ENCODE measurements at places on chromosomes 13 and 19.

DNA sequence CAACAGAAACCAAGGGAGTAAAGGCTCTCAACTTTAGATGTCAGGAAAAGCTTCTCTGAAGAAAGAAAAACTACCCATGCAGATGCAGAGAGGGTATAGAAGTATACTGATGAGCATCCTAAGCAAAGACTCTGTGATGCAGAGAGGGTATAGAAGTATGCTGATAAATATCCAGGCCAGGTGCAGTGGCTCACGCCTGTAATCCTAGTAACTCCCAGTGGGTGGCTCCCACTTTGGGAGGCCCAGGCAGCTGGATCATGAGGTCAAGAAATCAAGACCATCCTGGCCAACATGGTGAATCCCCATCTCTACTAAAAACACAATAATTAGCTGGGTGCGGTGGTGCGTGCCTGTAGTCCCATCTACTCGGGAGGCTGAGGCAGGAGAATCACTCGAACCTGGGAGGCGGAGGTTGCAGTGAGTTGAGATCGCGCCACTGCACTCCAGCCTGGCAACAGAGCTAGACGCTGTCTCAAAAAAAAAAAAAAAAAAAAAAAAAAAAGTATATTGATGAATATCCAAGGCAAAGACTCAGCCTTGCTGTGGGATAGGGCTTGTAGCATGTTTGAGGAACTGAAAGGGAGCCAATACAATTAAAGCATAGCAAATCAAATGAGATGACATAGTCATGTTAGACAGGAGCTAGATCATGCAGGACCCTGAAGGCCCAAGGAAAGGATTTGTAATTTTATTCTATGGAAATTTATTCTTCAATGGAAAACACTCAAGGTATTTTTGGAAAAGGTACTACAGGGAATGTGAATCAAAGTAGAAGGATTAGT is 14.9 kb downstream of the UBL3 start:
- no peak for DNase-seq

DNA sequence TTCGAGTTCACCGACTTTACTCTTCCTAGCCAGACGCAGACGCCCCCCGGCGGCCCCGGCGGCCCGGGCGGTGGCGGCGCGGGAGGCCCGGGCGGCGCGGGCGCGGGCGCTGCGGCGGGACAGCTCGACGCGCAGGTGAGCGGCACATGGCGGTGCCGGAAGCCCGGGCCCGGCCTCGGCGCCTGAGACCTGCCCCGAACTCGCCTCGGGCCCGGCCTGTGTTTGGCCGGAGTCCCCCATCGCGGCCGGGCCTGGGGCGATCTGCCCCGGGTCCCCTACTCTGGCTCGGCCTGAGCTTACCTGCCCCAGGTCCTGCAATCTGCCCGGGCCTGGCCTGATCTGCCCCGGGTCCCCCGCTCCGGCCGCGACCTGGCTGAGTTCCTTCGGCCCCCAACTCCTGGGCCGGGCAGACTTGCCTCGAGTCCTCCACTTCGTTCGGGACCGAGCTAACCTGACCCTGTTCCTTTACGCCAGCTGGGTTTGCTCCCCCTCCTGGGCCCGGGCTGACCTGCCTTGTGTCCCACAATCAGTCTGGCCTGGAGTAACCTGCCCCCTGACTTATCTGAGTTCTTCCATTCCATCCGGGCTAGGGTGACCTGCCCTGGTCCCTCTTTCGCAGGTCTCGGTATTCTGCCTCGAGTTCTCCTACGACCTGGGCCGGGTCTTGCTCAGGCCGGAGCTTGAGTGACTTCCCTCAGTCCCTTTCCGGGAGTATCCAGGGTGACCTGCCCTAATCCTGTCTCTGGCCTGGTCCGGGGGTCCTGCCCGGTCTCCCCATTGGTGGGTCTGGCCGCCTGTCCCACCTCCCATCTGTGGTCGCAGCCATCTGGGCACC is 764 bp downstream of the UPF1 start:
- DNase-seq, result peak; percentile 7

DNA sequence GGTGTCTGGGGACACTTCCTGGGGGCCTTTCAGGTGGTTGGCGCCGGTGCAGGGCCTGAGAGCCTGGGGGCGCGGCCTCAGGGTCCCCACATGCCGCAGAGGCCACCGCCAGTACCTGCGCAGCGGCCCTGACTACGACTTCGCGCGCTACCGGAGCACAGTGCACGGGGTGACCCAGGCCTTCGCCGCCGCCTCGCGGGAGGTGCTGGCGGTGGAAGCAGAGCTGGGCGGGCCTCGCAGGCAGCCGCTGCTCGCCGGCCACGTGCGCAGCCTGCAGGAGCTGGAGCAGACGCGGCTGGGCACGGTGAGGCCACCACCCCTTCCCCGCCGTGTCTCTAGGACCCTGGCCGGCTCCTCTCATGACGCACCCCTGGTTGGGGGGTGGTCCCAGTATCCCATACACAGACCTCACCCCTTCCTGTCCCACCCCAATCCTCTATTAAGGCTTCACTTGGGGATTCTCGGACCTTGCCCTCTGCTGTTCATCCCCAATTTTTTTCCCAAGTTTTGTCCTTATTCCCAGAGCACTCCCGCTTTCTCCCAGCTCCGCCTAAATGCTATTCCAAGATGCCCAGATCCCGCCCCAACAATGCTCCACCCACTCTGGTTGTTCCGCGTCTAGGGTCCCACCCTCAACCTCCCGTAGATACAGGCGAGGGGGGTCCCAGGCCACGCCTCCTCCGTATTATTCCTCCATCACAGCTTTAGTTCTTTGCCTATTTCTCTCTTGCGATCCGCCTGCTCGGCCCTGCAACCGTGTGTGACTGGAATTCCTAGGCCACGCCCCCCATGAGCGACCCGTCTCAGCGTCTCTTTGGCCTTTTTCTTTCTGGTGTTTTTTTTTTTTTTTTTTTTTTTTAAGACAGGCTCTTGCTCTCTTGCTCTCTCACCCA is 1.0 kb downstream of the REX1BD start:
- DNase-seq, result peak; percentile 76

GRCh38 chr19:16283210-16284061 is 41.2 kb upstream of the KLF2 start:
- DNase-seq, result peak; percentile 67

DNA sequence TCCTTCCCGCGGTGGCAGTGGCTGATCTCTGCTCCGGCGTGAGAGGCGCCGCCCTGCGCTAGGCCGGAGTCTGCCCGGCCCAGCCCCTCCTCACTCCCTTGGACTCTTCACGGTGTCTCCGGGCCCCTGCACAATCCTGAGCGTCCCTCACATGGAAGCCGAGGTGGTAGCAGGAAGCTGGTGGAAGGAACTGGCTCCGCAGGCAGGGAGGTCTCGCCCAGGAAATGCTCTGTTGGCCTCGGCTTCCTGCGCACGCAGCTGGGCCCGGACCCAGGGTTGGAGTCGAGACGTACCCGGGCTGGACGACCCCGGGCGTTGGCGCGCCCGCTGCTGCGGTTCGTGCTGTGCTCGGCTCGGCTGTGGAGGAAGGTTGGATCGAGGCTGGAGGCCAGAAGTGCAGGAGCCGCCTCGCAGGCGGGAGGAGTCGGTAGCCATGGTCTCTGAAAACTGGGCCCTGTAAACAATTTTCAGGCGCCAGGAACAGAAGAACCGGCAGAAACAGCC is 46.3 kb downstream of the ZNF724 start:
- no peak for DNase-seq

DNA sequence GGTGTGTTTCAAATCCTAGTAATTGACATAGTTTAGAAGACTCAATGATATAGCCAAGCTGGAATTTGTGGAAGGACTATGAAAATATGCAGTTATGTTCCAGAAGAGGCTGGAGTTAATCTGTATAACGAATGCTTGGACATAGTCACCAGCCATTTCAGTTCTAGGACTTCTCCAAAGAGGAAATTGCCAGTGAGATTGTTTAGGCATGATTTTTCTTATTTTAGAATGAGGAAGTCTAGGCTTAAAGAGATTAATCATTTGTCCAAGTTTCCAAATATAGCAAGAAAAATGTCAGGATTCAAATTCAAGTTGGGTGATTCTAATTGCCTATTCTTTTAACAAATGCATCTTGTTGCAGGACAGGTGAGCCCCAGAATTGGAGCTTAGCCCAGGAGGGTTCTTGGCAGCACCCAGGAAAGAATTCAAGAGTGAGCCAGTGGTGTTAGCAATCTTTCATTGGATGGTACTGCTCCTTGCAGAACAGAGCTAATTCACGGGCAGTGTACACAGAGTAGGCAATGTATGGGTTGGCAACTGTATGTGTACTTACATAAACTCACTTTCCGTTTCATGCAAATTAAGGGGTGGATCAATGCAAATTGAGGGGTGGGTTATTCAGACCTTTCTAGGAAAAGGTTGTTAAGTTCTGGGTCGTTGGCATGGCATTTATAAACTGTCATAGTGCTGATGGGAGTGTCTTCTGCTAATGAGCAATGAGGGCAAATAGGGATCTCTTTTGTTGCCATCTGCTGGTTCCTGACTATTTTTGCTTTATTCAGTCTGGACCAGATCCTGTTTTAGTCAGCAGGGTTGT is 763.1 kb upstream of the SLITRK1 start:
- DNase-seq, result no peak

DNA sequence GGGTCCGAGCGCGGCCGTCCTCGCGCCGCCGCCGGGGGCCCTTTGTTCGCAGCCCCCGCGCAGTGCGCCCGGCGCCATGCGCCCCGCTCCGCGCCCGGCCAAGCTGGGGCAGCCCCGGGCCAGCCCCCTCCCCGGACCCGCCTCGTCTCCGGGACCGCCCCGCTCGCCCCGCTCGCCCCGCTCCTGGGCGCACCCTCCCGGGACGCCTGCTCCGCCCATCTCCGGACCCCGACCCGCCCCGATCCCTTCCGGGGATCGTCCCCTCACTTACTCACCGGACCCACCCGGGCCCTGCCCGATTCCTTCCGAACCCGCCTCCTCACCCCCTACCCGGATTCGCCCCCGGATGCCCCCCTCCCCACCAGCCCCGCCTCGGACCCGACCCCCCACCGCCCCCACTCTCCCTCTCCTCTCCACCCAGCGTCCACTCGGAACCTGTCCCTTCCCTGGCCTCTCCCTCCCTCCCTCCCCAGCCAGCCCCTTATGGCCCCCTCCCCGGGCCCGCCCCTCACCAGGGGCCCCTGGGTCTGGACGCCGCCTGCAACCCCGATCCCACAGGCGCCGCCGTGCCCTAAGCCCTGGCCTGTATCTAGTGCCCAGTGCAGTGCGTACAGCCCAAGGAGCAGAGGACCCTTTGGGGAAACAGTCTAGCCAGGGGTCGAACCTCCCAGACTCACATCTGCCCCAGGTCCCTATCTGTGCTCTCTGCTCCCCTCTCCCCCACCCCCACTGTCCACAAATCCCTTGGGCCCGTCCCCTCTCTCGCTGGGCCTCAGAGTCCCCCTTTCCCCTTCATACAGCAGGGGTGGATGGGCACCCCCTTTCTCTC is at the start of gene CPAMD8:
Gene CPAMD8, minus strand, starts transcription at position 105 of the 829 bp plus-strand sequence. CDS start 168 bp downstream, outside the sequence.
- DNase-seq, result no peak

DNA sequence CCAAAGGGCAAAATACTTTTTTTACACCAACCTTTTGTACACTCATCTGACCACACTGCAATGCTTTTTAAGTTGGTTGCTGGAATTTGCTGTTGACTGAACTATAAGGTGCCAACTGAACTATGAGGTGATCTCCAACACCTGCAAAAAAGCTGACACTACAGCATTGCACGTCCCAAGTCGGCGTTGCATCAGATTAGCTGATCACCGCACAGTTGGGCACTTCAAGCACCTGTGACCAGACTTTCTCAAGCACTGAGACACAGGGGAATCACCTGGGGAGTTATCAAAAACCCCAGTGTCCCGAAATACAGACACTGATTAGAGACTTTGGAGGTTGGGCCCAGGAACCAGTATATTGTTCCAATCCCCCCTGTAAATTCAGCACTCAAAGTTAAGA is 1.1 kb downstream of the NLRP11 start:
- DNase-seq, result no peak

GRCh38 chr13:23828086-23828485 is 61.1 kb downstream of the MIPEP start:
- no peak for DNase-seq

DNA sequence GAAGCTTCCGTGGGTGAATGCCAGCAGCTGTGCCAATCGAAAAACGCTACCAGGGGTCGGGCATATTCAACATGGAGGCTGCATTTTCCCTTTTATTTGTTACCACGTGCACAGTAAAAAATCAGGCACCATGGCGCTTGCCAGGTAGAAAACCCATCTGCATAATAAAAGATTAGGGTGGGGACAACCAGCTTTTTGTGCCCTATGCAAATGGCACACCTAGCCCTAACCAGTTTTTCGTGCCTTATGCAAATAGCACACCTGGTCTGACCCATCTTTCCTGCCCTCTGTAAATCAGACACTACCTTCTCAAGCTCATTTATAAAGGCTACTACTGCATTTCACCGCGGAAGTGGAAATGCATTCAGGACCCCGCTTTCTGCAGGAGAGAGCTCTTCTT is 62.1 kb upstream of the FREM2 start:
- DNase-seq, result no peak

Measured in T-cell (primary cell).